ENCODE measurements at places on chromosomes 1 and 21.

GRCh38 chr21:39837861-39838359 is 29.3 kb upstream of the PCP4 start:
- DNase-seq: no peak

- no peak for DNase-seq
These were observed 14.2 kb upstream of the TENT5B start for GRCh38 chr1:27026621-27027574.

GRCh38 chr1:22870201-22870871 is 102.3 kb downstream of the LACTBL1 start:
- DNase-seq: no peak

GRCh38 chr21:25660233-25660632 is 21.2 kb downstream of the JAM2 start:
- no peak for DNase-seq

DNA sequence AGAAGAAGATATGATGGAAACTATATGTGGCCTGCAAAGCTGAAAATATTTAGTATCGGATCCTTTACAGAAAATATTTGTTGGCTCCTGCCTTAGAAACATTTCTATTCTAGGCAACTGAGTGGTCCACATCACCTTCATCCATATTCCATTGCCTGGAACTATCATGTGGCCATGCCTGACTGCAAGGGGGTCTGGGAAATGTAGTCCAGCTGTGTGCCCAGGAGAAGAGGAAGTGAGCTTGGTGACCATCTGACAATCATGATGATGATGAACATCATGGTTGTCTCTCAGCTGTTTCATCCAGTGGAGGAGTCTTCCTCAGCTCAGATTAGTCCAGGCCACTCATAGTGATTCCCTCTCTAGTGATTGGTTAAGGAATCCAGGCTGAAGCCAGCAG is 61.8 kb upstream of the IFNLR1 start:
- no peak for DNase-seq

- DNase-seq: no peak
These were observed 11.6 kb downstream of the IL6R start for GRCh38 chr1:154416471-154417337.

GRCh38 chr1:24878775-24879742 is 51.0 kb downstream of the RUNX3 start:
- DNase-seq: no peak

DNA sequence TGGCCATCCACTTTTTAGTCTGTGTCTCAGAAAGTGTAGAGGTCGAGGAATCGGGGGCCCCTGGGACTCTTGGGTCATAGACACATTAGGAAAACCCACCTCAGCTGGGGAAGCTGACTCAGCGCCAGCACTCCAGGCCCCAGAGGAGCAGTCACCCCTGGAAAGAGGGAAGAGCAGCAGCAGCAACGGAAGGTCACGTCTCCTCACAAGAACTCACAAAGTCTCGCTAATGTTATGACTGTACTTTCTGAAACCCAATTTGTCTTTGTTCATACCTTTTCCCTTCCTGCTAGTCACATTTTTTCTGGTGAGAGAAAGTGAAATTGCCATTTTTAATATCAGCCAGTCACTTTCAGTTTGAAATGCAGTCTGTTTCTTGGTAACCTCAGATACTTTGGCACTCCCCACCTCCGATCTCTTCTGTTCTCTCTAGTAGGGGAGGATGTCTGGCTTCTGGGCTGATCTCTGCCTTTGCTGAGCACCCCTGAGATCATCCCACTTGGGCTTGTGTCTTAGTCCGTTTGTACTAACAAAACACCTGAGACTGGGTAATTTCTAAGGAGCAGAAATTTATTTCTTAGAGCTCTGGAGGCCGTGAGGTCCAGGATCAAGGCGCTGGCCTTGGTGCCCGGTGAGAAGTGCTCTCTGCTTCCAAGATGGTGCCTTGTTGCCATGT is 6.0 kb upstream of the NLRP3 start:
- no peak for DNase-seq

GRCh38 chr1:36803868-36804570 is 230.3 kb downstream of the GRIK3 start:
- DNase-seq: no peak

GRCh38 chr1:27139980-27140379 is 14.9 kb downstream of the SLC9A1 start:
- DNase-seq: no peak

DNA sequence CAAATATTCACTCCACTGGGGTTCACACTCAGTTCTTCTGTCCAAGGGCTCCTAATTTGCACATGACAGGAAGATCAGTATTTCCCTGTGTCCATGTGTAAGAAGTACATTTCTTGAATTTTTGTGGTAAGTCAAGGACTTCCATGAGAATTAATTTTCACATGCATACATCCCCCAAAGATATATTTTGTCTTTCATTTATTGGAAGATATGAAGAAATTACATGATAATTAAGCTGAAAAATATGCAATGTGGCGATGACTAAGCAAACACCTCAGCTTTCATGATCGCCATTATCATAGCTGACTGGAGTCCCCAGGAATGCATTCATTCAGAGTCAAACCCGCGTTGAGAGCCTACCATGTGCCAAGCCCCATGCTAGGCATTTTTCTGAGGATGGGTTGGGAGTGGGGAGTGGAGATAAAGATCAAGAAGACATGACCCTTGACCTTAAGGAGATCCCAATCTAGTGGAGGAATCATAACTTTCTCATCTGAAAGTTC is 104.6 kb upstream of the F3 start:
- DNase-seq: no peak

- DNase-seq: no peak
These were observed 136.9 kb downstream of the RWDD3 start for GRCh38 chr1:95370691-95371562.

GRCh38 chr1:87204921-87205320 is 123.8 kb upstream of the LMO4 start:
- no peak for DNase-seq

GRCh38 chr1:181131255-181131941 is 42.9 kb downstream of the IER5 start:
- DNase-seq: no peak

- no peak for DNase-seq
These were observed 226.5 kb downstream of the SDCCAG8 start for GRCh38 chr1:243482141-243483022.

DNA sequence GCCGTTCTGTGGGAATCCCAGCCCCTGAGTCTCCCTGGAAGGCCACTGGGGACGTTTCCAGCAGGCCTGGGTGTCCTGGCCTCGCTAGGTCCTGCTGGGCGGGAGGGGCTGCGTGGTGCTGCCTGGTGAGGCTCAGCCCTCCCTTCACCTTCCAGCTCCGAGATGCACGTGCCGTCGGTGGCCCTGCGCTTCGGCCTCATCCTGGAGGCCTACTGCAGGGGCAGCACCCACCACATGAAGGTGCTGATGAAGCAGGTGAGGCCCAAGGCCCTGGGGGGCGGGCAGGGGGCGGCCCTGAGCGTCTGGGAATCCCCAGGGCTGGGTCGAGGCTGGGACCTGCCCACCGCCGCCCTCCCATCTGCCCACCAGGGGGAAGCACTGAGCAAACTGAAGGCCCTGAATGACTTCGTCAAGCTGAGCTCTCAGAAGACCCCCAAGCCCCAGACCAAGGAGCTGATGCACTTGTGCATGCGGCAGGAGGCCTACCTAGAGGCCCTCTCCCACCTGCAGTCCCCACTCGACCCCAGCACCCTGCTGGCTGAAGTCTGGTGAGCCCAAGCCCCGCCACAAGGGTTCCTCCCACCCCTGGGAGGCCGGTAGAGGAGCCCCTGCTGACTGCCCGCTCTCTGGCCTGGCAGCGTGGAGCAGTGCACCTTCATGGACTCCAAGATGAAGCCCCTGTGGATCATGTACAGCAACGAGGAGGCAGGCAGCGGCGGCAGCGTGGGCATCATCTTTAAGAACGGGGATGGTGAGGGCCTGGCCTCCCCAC is 70.3 kb downstream of the PIK3CD start:
- DNase-seq: peak; percentile 61

DNA sequence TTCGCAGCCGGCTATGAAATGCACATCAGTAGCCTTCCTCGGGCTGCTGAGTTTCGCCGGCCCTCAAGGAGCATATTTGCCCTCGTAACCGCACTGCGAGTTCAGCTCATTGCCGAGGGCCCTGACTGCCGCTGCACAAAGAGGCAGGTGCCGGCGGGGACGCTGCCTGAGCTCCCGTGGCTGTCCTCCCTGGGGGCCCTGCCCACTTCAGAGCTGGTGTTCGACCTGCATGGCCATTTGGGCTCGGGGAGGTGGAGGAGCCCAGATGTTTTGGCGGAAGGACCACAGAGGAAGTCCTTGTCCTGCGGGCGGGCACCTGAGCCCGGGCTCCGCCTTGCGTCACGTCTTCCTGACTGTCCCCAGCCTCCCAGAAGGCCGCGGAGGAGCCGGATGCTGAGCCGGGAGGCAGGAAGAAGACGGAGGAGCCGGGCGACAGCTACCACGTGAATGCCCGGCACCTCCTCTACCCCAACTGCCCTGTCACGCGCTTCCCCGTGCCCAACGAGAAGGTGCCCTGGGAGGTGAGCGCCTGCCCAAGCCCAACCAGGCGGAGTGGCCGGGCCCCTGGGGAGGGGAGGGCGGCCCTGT is 29.9 kb upstream of the LRRC3 start:
- DNase-seq: no peak

- DNase-seq: no peak
These were observed 37.1 kb upstream of the GADD45A start for GRCh38 chr1:67647814-67648358.

- no peak for DNase-seq
These were observed 9.9 kb downstream of the FAM3B start for GRCh38 chr21:41326414-41327080.

- DNase-seq: no peak
These were observed 8.8 kb upstream of the ABCB10 start for GRCh38 chr1:229567109-229567868.

DNA sequence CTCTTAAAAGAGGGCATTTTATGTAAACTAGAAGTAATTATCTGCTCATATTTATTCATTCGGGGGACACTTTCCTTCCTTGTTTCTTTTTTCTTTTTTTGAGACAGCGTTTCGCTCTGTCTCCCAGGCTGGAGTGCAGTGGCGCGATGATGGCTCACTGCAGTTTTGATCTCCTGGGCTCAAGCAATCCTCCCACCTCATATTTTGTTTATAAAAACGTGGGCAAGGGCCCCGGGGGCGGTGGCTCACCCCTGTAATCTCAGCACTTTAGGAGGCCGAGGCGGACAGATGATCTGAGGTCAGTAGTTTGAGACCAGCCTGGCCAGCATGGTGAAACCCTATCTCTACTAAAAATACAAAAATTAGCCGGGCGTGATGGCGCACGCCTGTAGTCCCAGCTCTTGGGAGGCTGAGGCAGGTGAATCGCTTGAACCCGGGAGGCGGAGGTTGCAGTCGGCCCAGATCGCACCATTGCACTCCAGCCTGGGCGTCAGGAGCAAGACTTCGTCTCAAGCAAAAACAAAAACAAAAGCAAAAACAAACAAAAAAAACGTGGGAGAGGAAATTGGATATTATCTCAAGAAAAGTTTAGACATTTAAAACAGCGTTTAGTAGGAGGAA is 926 bp upstream of the DFFA start:
- no peak for DNase-seq

DNA sequence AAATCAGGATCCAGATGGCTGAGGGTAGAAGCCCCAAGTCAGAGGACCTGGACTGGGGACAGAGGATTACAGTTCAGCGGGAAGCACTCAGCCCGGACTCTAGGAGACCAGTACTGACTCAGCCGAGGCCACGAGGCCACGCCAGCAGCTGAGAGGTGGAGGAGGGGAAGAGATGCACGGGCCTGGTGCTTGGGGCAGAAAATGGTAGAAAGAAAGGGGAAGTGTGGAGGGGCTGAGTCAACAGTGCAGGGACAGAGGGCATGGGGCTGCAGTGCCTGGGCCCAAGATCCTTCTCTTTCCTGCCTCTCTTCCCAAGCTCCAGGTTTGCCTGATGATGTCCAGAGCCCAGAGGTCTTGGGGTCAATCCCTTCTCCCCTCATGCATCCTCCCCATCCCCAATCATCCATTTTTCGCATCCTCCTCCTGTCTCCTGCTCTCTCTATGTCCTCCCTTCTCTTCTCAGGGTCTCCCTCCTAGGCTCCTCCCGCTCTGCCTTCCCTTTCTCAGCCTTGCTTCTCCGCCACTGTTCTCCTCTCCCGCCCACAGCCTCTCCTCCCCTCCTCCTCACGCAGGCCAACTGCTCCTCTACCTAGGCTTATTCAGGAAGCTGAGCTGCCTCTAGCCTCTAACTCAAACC is 7.7 kb downstream of the ARHGEF2 start:
- DNase-seq: no peak

DNA sequence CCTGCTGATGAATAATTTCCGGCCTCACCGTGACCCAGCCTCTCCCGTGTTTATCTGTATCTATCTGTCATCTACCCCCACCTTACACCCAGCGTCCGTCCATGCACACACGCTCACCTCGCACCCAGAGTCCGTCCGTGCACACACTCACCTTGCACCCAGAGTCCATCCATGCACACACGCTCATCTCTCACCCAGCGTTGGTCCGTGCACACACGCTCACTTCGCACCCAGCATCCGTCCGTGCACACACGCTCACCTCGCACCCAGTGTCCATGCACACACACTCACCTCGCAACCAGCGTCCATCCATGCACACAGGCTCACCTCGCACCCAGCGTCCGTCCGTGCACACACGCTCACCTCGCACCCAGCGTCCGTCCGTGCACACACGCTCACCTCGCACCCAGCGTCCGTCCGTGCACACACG is 25.0 kb upstream of the COL18A1 start:
- no peak for DNase-seq

- DNase-seq: no peak
These were observed 65.6 kb downstream of the COP1 start for GRCh38 chr1:176141449-176141848.

DNA sequence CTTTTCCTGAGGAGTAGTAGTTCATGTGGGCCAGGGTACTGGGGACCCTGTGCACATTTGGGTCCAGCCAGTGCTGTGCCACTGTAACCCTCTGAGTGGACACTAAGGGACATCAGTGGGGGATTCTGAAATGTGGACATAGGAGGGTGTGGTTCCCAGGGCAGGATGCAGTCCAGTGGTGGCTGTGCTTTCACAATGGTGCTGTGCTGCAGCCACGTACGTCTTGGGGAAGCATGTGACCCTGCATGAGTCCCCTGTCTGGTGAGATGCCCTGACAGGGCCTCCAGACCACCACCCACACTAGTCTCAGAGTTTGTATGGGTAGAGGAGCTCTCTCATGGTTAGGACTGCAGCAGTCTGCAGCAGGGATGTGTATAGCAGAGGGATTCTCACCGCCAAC is 37.8 kb upstream of the WNT2B start:
- no peak for DNase-seq

All from activated CD4-positive, CD25-positive, alpha-beta regulatory T cell treated with anti-CD3 and anti-CD28 coated beads, Interleukin-2, amount 50 U/mL, for 16 hours (primary cell).